Stimulated activated CD8-positive, alpha-beta memory T cell treated with anti-CD3 and anti-CD28 coated beads, Interleukin-15, amount 100 ng/mL, for 1 hour (primary cell): ENCODE measurements at places on chromosomes 6 and 20.
A peak's percentile ranks its signal among the peaks of the same experiment; 100 is the strongest.

- no peak for DNase-seq
Observed at GRCh38 chr6:140586426-140587061, 1212.1 kb upstream of the CITED2 start.

GRCh38 chr20:35314816-35315631, 22.8 kb upstream of the FAM83C start:
- DNase-seq: no peak

GRCh38 chr20:35243986-35244385, 17.5 kb downstream of the MMP24 start:
- no peak for DNase-seq

DNA sequence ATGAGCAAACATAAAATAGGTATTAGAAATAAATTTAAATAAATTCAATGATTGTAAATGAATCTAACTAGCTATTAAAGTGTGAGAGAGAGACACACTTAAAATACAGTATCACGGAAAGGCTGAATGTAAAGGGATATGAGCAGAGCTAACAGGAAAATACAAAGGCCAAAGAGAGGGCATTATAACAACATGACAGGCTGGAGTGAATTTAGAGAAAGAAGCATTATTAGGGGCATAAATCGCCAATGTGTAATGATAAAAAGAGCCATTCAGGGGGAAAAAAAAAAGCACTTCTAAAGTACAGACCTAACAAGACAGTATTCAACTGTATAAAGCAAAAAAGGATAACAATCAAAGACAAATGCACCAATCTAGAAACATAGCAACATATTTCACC, 28.1 kb downstream of the DACT2 start:
- DNase-seq: no peak

- DNase-seq: peak; percentile 52
Observed at GRCh38 chr6:31901953-31902643, at the start of gene ZBTB12. ZBTB12 (minus strand) TSS chr6:31902086; CDS start chr6:31901305, 781 bp downstream.

DNA sequence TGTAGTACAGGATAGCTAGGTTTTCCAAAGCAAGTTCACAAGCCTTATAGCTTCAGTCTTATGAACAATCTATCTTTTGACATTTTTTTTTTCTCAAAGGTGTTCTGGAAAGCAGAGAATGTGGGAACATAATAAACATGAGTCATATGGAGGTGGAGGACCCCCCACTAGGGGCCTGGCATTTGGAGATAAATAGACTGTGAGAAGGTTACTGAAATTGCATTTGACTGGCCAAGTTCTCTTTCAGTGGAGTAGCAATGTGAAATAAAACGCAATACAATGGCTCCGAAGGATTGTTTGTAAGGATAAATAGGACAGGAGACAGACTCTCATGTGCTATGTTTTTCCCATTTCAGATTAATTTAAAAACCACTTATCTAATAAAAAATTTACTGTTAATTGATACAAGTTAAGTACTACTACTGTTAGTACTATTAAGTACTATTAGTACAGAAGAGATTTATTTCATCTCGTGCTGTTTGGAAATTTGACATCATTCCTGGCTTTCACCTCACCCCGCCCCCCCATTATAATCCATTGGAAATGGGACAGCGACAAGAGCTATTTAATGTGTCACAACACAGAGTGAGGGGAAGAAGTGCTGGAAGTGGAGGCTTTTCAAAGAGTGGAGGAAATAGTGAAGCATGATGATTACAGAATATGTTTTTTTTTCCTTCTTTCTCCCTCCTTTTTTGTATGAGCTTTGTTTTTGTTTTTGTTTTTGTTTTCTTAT, 122.6 kb upstream of the ID4 start:
- DNase-seq: no peak

GRCh38 chr20:47487175-47487917, 14.3 kb upstream of the NCOA3 start:
- peak; percentile 20 for DNase-seq

- DNase-seq: no peak
Observed at GRCh38 chr6:161082215-161082614, 90.6 kb downstream of the MAP3K4 start.

GRCh38 chr6:159213405-159213804, 44.2 kb downstream of the FNDC1 start:
- no peak for DNase-seq

DNA sequence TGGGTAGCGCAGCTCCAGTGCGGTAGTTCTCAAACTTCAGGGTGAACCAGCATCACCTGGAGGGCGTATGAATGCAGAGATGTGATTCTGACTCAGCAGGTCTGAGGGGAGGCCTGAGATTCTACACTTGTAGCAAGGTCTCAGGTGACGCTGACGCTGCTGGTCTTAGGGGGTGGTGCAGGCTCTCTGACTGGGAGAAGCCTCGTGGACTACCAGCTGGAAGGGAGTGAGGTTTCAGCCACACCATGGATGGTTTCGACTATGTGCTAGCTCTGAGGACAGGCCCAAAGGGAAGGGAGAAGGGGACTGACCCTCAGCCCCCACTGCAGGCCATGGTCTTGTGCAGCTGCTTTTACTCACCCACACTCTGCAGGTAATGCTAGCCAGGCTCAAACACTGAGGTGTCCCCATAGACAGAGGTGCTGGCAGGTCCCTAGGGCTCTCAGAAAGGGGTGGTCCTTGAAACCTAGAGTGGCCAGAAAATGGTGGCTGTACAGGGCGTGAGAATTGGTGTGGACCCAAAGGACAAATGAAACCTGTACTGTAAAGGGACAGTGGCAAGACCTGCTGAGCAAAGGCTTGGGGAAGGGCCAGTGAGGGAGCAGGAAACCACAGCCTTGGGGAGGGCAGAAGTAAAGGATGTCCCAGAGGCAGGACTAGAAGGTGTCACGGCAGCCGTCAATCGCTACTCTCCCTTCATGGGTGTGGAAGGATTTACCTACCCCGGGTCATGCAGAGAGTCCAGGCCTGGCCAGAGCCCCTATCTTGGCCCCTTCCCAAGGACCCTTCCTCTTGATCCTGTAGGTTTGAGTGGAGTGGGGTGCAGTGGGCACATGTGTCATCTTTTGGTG, 52.7 kb downstream of the EBF4 start:
- DNase-seq: no peak
